Stimulated activated memory B cell treated with anti-CD40 and anti-IgM and Interleukin-4, amounts not matched to agents 10 μg/mL and 1 μg/mL and 100 μg/mL, for 72 hours (primary cell): ENCODE measurements at places on chromosomes 2 and 18.

DNA sequence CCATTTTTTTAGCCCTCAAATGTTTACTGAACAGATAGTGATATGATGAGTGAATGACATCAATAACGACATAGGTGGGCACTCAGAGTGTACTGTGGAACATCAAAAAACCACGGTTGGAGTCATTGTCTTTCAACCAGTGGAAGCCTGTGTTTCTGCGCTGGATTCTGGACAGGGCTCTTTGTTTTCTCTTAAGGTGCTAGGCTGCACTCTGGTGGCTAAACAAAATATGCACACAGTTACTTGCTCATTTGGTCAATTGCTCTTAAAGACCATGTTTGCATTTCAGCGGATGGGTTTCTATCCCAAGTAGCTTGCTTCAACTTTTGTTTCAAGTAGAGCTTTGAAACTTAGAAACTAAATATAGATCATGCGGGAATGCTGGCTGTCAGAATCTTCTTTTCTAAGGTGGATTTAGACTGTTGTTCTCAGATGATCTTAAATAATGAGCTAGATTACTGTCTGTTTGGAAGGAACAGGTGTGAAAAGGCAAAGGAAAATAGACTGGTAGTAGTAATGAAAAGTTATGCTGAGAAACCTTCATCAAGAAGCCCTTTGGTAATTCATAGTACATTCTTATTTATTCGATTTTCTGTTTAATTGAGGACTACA is 48.5 kb upstream of the LYPD6B start:
- peaks cover 5% of the 10 kb centered on the region for H3K4me1 ChIP-seq
- H3K27me3 ChIP-seq = no peaks in the 10 kb centered on the region
- no peak overlapping the region for H3K4me3 ChIP-seq
- peaks cover 2% of the 10 kb centered on the region for H3K36me3 ChIP-seq
- no peak overlapping the region for H3K27ac ChIP-seq

DNA sequence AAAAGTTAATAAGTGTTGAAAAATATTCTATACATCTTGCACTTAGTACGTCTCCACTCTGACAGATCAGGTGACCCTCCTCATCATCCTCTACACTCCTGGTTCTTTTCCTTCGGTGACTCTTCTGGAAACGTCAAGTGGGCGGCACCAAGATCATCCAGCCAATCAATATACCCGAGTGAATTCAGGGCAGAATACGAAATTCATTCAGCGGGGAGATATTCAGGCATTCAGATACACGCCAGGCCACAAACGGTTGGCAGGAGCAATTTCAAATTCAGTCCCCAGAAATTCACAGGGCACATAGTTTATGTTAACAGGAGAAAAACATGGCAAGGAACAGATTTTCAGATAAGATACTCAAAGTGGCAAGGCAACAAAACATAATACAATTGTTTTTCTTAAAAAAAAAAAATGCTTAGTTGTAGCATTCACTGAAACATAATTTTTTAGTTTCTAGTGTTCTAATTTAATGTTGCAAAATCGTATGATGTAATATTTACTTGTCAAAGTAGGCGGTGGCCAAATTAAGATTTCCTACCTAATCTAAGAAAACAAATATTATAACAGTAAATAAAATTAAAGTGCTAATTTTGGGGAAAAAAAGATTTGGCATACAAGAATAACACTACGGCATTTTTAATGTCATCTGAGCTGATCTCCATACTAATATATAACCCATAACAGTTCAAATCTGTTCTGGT is 4.2 kb downstream of the CLK1 start:
- H3K4me3 ChIP-seq = peak overlapping the region; percentile 69
- no peak overlapping the region for H3K27ac ChIP-seq
- no peaks in the 10 kb centered on the region for H3K27me3 ChIP-seq
- peaks cover 53% of the 10 kb centered on the region for H3K4me1 ChIP-seq
- no peak for ATAC-seq

- H3K36me3 ChIP-seq = peaks cover 39% of the 10 kb centered on the region
- H3K27me3 ChIP-seq = no peaks in the 10 kb centered on the region
- ATAC-seq = no peak
- no peaks in the 10 kb centered on the region for H3K4me1 ChIP-seq
- no peak overlapping the region for H3K27ac ChIP-seq
Measured at GRCh38 chr2:164697688-164698461, 76.6 kb upstream of the GRB14 start.

GRCh38 chr2:155913356-155913755 is 419.2 kb downstream of the NR4A2 start:
- no peak overlapping the region for H3K4me3 ChIP-seq
- H3K4me1 ChIP-seq = no peaks in the 10 kb centered on the region
- H3K36me3 ChIP-seq = no peaks in the 10 kb centered on the region
- no peak overlapping the region for H3K27ac ChIP-seq

- H3K4me1 ChIP-seq = no peaks in the 10 kb centered on the region
- no peak for ATAC-seq
- H3K27me3 ChIP-seq = peaks cover 11% of the 10 kb centered on the region
- H3K4me3 ChIP-seq = no peak overlapping the region
- no peak overlapping the region for H3K27ac ChIP-seq
- H3K36me3 ChIP-seq = no peaks in the 10 kb centered on the region
Measured at GRCh38 chr2:133497270-133497893, 70.9 kb downstream of the NCKAP5 start.

DNA sequence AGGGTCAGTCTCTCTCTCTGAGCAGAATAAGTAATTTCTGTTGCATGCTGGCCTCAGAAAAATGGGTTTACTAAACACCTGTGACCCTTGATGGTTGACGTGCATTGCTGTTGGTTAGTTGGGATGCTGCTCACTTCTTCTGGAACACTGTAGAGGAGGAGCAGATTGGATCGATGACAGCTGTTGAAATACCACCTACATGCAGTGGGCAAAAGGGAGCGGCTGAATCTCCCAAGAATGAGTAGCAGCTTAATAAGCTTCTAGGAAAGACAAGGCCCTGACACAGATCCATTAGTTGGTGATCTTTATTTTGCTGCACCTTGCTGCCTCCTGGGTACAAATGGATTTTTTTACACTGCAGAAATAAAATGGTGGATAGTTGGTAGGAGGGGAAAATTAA is 43.2 kb downstream of the KDM3A start:
- H3K4me3 ChIP-seq = no peak overlapping the region
- H3K27ac ChIP-seq = no peak overlapping the region
- no peak for ATAC-seq
- H3K4me1 ChIP-seq = peaks cover 6% of the 10 kb centered on the region
- no peaks in the 10 kb centered on the region for H3K27me3 ChIP-seq

- H3K27me3 ChIP-seq = no peaks in the 10 kb centered on the region
- peaks cover 27% of the 10 kb centered on the region for H3K36me3 ChIP-seq
- ATAC-seq = no peak
- peak overlapping the region; percentile 98 for H3K27ac ChIP-seq
Measured at GRCh38 chr2:197292619-197293018, 18.0 kb downstream of the ANKRD44 start.

- H3K27ac ChIP-seq = no peak overlapping the region
- H3K4me1 ChIP-seq = no peaks in the 10 kb centered on the region
- no peaks in the 10 kb centered on the region for H3K27me3 ChIP-seq
Measured at GRCh38 chr18:79888016-79888415, 63.4 kb downstream of the SLC66A2 start.

DNA sequence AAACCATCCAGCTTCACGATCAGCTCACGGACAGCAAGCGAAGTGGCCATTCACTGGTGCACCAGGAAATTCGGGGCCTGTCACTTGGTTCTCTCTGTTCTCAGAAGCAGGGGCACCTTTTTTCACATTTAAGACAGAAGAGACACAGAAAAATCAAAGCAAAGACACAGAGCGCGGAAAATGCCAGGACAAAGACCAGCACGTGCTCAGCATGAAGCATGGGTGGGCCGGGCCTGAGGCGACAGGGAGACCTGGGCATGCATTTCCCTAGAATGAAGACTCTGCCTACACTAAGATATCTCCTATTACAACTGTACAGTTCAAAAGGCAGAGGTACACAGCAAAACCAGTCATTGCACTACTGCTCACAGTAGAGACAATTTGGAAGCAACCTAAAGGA is 117.4 kb upstream of the ID2 start:
- peaks cover 33% of the 10 kb centered on the region for H3K27me3 ChIP-seq
- H3K27ac ChIP-seq = no peak overlapping the region
- no peaks in the 10 kb centered on the region for H3K4me1 ChIP-seq
- ATAC-seq = no peak
- no peaks in the 10 kb centered on the region for H3K36me3 ChIP-seq
- no peak overlapping the region for H3K4me3 ChIP-seq

- H3K36me3 ChIP-seq = no peaks in the 10 kb centered on the region
- no peak overlapping the region for H3K27ac ChIP-seq
- H3K4me3 ChIP-seq = no peak overlapping the region
Measured at GRCh38 chr2:86263956-86264355, 64.7 kb downstream of the MRPL35 start.

DNA sequence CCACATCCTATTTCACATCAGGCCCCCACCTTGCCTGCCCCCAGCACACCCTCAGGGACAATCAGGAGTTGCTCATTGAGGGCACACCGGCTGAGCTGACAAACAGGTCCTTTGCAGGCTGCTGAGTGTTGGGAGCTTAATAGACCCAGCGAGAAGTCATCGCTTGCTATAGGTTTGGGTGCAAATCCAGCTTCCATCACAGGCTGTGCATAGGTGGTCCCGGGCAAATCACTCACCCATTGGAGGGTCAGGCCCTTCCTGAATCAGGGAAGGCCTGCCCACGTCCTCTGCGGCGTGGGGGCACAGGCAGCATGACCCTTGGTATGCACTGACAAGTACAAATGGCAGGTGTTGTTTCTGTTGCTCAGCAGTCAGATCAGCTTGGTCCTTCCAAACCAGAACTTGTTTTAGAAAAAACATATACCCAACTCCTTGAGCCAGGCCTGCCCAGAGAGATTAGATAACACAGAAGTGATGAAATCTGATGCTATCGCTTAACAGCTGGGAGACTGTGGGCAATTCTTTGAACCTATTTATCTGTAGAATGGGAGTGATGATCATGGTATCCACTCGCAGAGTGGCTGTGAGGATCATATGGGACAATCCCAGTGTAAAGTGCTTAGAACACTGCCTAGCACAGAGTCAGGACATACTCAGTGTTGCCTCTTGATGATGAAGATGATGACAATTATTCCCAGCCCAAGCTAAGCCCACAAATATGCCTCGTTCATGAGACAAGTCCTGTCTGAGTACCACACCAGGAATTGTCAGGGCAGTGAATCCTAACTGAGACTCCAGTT is 34.9 kb downstream of the SMAD7 start:
- no peak overlapping the region for H3K4me3 ChIP-seq
- no peaks in the 10 kb centered on the region for H3K27me3 ChIP-seq
- H3K27ac ChIP-seq = no peak overlapping the region
- ATAC-seq = no peak
- H3K4me1 ChIP-seq = peaks cover 20% of the 10 kb centered on the region
- peaks cover 15% of the 10 kb centered on the region for H3K36me3 ChIP-seq

DNA sequence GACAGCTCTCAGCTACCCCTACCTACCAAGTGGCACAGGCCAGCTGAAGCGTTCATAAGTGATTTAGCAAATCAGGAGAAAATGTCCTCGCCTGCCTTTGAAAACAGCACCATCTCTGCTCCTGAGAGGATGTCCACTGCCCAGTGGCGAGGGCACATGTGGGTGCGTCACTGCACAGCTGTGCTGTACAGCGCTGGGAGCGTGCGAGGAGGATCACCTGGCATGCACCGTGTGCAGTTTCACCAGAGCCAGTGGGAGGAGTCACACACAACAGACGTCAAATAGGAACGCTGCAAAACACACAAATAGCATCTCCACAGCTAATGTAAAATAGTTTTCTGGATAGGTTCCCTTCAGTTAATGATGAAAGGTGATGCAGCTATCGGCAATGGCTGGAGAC is 154.1 kb downstream of the HDAC4 start:
- H3K36me3 ChIP-seq = no peaks in the 10 kb centered on the region
- H3K4me1 ChIP-seq = peaks cover 9% of the 10 kb centered on the region
- H3K4me3 ChIP-seq = no peak overlapping the region
- H3K27ac ChIP-seq = no peak overlapping the region

DNA sequence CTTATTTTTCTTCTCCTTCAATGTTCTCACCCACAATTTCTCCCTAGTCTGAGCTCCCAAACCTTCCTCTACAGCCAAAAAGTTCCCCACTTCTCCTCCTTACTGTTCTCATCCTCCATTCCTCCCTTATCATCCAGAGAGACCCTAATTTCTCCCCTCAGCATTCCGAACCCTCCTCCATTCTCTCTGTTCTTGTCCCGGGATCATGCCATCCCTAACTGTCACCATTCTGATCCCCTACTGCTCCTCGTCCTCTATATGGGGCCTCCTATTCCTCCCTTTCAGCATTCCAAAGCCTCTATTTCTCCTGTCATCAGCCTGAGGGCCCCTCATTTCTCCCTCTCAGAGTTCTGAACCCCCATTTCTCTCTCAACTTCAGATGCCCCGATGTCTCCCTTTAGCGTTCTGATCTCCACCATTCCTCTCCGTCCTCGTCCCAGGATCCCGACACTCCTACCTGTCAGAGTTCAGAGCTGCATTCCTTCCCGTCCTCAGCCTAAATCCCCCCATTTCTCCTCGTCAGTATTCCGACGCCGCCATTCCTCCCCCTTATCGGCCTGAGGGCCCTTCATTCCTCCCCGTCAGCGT is 522 bp downstream of the MBD1 start:
- no peaks in the 10 kb centered on the region for H3K27me3 ChIP-seq
- H3K36me3 ChIP-seq = peaks cover 62% of the 10 kb centered on the region
- peaks cover 50% of the 10 kb centered on the region for H3K4me1 ChIP-seq

- H3K27ac ChIP-seq = peak overlapping the region; percentile 84
- peaks cover 35% of the 10 kb centered on the region for H3K4me1 ChIP-seq
- ATAC-seq = no peak
- no peak overlapping the region for H3K4me3 ChIP-seq
Measured at GRCh38 chr2:110876167-110876999, 144.0 kb downstream of the ACOXL start.

DNA sequence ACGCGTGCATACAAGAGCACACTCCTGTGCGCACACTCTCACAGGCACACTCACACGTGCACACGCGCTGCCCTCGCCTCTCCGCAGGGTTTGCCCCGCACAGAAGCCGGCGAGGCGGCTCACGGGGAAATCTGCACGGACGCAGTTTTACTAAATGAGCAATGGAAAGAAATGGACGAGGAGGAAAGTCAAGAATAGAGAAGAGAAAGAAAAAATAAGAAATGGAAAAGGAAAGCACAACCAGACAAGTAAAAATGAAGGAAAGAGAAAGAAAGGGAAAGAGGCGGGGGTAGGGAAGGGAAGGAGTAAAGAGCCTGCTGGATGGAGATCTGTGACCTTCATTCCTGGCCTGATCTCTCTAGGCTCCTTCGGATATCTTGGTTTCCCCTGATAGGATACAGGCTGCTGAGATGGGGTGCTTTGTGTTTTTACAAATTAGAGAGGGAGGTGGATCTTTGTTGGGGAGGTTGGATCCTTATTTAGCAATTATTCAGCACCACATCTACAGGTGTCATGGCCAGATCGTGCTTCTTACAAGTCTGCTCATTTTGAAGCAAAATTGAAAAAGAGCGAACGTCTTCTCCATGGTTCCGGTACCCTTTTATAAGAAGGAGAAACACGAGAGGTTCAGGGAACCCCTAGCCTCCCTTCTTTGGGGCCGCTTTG is 693 bp upstream of the LRP2 start:
- ATAC-seq = no peak
- H3K27me3 ChIP-seq = peaks cover 68% of the 10 kb centered on the region

DNA sequence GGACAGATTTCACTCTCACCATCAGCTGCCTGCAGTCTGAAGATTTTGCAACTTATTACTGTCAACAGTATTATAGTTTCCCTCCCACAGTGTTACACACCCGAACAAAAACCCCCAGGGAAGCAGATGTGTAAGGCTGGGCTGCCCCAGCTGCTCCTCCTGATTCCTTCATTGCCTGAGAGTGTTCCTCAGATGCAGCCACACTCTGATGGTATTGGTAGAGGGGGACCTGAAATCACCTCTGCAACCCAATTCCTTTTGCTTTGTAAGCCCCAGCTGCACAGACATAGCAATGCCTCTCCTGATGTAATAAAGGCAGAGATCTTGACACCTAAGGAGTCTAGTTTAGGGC is 1529.8 kb downstream of the RPIA start:
- H3K27ac ChIP-seq = peak overlapping the region; percentile 60
- ATAC-seq = no peak
- H3K36me3 ChIP-seq = no peaks in the 10 kb centered on the region
- peaks cover 12% of the 10 kb centered on the region for H3K4me1 ChIP-seq
- no peak overlapping the region for H3K4me3 ChIP-seq
